Activated T-helper 17 cell treated with anti-CD3 and anti-CD28 coated beads, Interleukin-2, amount 50 U/mL, for 72 hours (primary cell): ENCODE measurements at places on chromosomes 7 and 10. TPM values are rescaled to one million over a fixed set of nuclear protein-coding genes. Genes with fewer than 3 reads are reported as not detected.

COL26A1 gene
- not detected for total RNA-seq

TPST1 gene
- 0.84 TPM for total RNA-seq

PRPS1L1 gene
- not detected for total RNA-seq

MGMT gene
- 18.7 TPM for total RNA-seq

GRCh38 chr10:51920672-51921071 lies 221.3 kb upstream of the CSTF2T start:
- ATAC-seq = no peak

DNA sequence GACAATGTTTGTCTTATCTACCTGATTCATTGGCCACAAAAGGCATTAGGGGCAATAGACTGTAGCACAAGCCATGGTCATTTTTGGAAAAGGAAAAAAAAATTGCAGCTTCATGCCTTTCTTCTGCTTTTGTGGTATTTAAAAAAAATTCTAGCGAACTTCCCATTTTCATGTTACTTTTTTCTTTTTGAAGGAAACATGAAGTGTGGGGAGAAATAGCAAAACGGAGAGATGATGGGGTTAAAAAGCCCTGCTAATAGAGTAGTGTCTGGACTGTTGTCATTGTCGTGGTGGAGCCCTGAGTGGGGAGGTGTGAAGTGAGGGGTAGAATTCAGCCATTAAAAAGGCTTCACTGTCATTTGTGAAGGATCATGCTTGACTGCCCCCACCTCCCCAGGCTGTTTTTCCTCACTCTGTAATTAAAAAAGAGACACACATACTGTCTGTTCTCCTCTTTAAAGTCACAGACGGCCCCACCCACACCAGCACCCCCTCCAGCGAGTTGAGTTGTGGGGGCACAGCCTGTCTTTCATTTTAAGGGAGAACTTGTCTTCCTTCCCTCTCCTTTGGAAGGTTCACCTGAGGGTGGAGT lies 272.4 kb downstream of the CREB5 start:
- ATAC-seq = no peak

- ATAC-seq = no peak
Observed at GRCh38 chr7:69367780-69368179, 230.5 kb upstream of the AUTS2 start.

- ATAC-seq = no peak
Observed at GRCh38 chr10:47018026-47018735, 107.0 kb downstream of the PTPN20 start.
